ENCODE measurements at places on chromosomes 5 and 9.
A peak's percentile ranks its signal among the peaks of the same experiment; 100 is the strongest.

GRCh38 chr5:158754018-158754514, 345.6 kb downstream of the EBF1 start:
- no peak for DNase-seq

DNA sequence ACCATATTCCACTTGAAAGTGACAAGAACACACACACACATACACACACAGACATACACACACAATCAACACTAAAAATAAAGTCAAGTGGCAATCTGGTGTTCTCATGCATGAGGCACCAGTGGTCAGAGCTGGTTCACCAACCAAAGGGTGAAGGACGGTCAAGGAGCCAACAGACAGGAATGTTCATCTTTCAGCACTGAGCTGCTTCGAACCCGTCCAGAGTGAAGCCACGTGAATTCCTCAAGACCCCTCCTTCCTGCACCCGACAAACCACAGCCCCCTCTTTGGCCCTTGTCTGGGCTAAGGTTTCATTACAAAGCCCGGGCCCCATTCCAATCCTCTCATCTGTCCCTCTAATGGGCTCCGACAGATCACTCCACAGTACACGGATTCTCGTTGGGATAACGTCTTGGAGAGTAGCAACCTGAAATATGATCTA, 84.5 kb upstream of the SMIM23 start:
- DNase-seq, result no peak

DNA sequence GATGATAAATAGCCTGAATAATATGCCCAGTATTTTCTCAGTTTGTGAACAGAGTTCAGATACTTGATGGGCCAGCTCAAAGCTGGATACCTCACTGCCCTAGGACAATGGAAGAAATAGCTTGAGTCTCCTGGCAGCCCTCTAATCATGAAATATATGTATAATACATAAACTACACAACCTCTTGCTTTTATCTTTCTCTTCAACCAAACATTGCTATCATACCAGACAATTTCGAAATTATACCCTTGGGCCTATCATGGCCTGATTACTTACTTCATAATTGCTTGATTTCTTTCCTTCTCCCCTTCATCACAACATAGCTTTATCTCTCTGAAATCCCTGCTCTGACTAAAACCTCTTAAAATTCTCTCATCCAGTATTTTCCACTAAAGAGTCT, 1144.9 kb upstream of the C9orf72 start:
- DNase-seq, result no peak

DNA sequence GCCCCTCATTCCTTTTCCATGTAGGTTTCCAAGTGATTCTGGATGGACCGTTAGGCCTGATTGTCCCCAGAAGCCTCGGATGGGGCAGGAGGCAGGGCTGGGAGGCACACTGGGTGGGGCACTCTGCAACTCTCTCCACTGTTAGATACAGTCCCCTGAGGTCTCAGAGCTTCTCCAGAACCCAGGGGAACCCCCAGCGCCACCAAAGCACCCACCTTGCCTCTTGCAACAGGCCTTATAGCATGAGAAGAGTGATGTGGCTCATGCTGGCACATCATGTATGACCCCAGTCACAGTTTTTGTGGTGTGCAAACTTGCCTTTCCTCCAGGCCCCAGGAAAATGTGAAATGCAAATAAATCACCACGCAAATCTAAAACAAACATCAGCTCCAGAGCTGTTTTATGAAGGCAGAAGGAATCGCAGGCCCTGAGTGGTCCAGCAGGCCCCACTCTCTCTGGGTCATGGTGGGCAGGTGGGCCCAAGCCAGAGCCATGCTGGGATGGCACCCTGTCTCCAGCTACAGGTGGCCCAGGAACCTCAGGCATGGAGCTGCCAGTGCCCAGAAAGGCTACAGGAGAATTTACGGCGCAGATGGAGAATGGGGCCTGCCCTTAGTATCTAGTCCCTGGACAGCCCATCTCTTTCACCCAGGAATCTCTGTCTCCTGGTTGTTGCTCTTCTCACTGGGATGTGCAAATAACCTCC, 36.3 kb upstream of the CDKN2AIPNL start:
- DNase-seq, result no peak

- no peak for DNase-seq
Observed at GRCh38 chr5:1975406-1975715, 92.6 kb upstream of the IRX4 start.

DNA sequence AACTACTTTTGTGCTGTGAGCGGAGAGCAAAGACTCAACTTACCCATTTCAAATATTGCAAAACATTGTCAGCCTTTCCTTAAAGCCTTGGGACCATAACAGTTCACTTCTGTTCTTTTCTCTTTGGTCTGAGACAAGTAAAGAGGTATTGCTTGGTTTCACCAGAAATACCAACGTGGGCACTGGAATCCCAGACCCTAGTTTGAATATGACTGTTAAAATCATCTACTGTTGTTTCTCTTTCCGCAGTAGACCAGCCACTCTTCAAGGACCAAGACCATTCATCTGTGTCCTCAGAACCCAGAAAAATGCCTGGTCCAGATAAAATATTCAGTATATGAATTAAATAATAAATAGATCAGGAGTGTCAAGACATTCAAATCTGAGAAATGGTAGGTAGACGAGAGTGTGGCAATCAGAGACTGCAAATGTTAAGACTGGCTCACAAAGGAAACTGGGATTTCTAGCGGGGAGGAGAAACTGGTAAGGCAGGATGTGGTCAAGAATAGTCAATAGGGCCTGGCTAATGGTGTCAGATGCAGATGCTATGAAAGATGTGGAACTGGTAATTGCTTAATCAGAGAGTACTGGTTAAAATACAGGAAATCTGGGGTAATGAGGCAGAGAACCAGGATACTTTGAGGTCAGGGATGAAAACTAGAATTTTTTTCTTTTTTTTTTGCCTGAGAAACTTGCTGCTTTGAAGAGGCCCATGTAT, 82.1 kb upstream of the IL33 start:
- DNase-seq, result no peak

DNA sequence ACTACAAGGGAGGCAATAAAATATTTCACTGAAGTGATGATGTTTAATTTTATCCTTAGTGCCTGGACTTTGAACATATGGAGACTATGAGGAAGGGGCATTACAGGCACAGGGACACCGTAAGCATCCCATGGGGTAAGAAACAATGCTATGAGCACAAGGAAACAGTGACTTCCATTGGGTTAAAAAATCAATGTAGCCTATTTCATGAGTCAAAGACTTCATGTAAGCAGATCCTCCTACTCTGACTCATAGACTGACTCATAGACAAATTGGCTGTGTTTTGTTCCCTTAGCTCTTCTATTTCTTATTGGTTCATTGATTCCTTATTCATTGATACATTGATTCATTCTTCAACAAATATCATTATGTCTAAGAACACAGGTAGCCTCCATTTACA, 351.0 kb downstream of the PRELID2 start:
- DNase-seq, result no peak

DNA sequence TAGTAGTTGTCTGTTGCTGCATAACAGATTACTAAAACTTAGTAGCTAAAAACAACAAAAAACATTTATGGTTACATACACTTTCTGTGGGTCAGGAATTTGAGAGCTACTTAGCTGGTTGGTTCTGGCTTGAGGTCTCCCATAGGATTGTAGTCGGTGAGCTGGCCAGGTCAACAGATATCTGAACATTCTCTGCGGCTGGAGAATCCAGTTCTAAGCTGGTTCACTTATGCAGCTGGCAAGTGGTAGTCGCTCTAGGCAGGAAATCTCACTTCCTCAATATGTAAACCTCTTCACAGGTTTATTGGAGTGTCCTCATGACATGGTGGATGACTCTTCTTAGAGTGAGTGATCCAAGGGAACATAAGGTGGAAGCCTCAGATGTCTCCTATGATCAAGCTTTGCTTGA, 65.7 kb upstream of the TNFAIP8 start:
- DNase-seq, result no peak

DNA sequence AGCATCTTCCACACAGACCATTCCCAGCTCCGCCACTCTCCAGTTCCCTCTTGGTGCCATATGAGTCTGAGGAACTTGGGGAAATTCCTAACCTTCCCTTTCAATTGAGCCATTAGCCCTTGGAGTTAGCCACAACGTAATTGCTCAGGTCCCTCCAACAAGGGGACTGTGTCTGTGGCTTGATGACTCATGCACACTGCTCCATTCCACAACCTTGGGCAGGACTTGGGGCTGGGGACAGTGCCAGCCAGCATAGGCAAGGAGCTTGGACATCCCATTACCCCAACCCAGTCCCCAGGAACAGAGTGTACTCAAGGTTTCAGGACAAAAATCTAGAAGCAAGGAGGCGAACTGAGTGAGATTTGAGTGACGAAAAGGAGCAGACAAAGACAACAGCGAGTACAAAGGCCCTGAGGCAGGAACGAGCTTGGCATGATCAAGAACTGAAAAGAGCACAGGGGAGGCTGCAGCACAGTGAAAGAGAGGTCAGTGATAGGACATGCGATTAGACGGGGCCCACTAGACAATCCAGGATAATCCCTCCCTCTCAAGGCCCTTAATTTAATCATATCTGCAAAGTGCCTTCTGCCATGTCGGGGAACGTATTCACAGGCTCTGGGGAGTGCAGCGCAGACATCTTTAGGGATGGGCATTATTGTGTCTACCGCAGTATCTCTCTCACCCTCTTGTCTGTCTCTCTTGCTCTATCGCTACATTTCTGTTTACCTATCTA, 16.0 kb upstream of the JADE2 start:
- no peak for DNase-seq

GRCh38 chr5:80608731-80609130, 38.7 kb upstream of the ANKRD34B start:
- DNase-seq, result no peak

DNA sequence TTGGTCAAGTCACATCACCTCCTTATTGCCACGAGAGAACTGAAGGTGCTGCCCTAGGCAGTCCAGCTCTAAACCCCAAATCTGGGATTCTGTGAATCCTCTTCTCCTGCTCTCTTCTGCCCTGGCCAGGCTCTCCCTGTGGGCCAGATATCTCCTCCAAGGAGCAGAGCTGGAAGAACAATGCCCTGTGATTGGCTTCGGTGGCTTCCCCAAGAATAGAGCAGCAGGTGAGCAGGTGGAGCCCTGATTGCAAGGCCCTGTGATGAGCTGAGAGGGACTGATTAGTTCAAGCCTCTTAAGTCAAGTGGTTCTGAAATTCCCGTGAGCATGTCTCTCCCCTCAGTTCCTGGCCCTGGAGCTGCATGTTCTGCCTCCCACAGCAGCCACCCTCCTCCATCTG, 175.3 kb upstream of the BRINP1 start:
- DNase-seq, result no peak

GRCh38 chr5:176870110-176870591, 29.0 kb downstream of the HK3 start:
- DNase-seq, result peak; percentile 75

GRCh38 chr9:112200711-112201110, 25.6 kb upstream of the SUSD1 start:
- DNase-seq, result no peak

GRCh38 chr9:108441726-108442125, 414.1 kb downstream of the ACTL7B start:
- no peak for DNase-seq

DNA sequence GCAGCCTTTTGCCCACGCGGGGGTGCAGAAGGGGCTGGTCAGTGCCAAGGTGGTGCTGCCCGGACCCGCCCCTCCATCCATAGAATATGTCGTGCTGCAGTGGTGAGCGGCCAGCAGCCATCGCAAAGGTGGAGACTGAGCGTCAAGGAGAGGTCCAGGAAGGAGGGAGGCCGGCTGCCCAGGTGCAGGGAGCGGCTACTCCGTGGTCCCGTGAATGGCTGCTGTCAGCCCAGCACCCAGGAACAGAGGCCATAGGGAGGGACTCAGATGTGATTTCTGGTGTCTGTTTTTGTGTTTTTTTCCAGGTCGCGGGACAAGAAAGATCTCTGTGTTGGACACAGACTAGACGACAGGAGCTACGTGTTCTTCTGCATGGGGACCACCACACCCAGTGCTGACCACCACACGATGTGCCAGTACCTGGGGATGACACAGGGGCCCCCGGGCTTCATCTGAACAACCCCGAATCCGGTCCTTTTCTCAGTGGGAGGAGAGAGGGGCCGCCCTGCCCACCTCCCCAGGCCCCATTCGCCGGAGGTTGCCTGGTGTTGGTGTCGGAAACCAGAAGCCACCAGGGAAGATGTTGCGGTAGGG, 29.0 kb downstream of the PAEP start:
- DNase-seq, result no peak

DNA sequence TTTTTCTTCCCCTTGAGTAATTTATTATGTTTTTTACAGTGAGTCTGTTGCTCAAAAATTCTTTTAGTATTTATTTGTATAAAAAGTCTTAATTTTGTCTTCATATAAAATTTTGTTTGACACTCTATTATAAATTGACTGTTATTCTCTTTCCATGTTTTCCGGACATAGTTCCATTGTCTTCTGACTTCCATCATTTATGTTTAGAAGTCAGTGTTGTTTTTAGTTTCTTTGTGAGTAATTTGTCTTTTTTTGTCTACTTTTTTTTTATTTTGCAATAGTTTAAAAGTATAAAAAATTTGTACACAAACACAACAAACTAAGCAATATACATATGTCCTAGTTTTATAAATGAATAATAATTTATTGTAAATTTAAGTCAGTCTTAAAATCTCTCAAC, 25.7 kb upstream of the SPDL1 start:
- no peak for DNase-seq

GRCh38 chr5:172733974-172734346, 37.0 kb downstream of the DUSP1 start:
- no peak for DNase-seq

DNA sequence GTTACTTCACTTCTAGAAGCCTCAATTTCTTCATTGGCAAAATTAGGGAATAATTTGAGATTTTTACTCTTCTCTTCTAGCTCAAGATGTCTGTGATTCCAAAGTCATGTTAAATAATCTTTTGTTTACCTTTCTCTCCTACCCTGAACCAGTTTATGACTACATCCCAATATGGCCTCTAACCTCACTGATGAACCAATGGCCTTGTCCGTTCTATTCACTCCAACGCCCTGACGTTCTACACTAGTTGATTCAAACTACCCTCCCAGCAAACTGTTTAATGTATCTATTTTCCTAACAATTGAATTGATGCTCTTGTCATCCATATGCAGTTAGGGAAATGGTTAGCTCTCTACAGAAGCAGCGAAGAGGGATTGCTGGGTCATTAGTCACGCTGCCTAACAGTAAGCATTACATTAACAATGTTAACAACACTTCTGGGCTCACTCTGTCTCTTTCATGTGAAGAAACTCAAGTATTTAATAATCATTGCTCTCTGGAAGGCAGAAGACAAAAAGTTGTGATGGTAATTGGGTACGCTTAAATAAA, 38.0 kb downstream of the RAPGEF1 start:
- DNase-seq, result no peak

DNA sequence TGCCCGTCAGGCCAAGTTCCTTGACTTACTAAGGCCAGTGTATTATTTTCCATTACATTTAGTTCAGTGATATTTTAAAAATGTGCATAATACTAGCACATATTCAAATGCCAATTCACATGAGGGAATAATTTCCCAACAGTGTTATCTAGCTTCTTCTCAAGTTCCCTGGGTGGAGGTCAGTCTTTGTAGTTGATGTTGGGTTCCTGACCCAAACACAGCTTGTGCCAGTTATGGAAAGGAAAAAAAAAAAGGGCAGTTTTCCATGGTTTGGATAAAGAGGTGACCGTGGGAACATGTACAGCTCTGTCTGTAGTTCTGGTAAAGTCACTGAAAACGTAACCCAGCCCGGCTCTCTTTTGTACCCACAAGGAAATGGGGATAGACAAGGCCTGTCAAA, 11.5 kb upstream of the PTPN3 start:
- DNase-seq, result no peak

- no peak for DNase-seq
Observed at GRCh38 chr5:77306531-77306930, 96.1 kb downstream of the PDE8B start.
